ENCODE measurements at places on chromosomes 5 and 9. TPM values are rescaled to one million over a fixed set of nuclear protein-coding genes. Genes with fewer than 3 reads are reported as not detected.

IL7R gene
- total RNA-seq = 6.1 TPM

LURAP1L gene
- 19.3 TPM for total RNA-seq

SMIM33 gene
- 5.9 TPM for total RNA-seq

SLC25A46 gene
- 50.7 TPM for total RNA-seq

SLC6A19 gene
- total RNA-seq = 56.2 TPM

MYOZ3 gene
- total RNA-seq = 0.12 TPM

SUSD3 gene
- total RNA-seq = 2.2 TPM

CHSY3 gene
- total RNA-seq = 0.99 TPM

KCNMB1 gene
- total RNA-seq = 0.42 TPM

CARTPT gene
- 0.67 TPM for total RNA-seq

IL33 gene
- 5.0 TPM for total RNA-seq

TESK1 gene
- 41.1 TPM for total RNA-seq

PAXX gene
- 81.0 TPM for total RNA-seq

IL31RA gene
- total RNA-seq = 0.16 TPM

TAF1L gene
- total RNA-seq = not detected

GHR gene
- 6.8 TPM for total RNA-seq

WNK2 gene
- total RNA-seq = 161 TPM

TAS2R1 gene
- not detected for total RNA-seq

KIAA0825 gene
- total RNA-seq = 1.1 TPM

IL9 gene
- total RNA-seq = not detected

ARID3C gene
- not detected for total RNA-seq

ACOT12 gene
- total RNA-seq = not detected

THOC3 gene
- total RNA-seq = 62.9 TPM

DMRTA1 gene
- 1.6 TPM for total RNA-seq

IRX1 gene
- total RNA-seq = not detected

C9orf153 gene
- total RNA-seq = not detected

PIP5K1B gene
- 59.2 TPM for total RNA-seq

ADGRD2 gene
- total RNA-seq = not detected

CDC26 gene
- 31.1 TPM for total RNA-seq

WDR41 gene
- 24.1 TPM for total RNA-seq

FGF10 gene
- total RNA-seq = 0.27 TPM
